CD4-positive, alpha-beta T cell (primary cell): ENCODE measurements at places on chromosomes 2 and 18.

- DNase-seq = no peak
Observed at GRCh38 chr18:42092848-42093247, 137.8 kb downstream of the PIK3C3 start.

DNA sequence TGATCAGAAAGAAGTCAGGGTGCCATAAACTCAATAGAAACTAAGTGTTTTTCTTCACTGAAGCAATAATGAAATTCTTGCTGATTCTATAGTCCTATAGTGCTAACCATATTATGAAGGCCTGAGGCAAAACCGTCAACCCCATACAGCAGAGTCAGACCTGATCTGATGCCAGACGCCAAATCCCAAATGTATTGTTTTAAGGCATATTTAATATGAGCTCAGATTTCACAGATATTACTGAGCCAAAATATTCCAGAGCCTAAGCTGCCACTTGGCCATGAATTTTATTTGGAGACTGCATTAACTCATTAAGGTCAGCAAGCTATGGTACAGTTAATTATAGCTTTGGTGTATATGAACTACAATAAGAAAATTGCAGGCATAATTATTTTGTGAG lies 53.4 kb downstream of the SCN1A start:
- no peak for DNase-seq

- DNase-seq = no peak
Observed at GRCh38 chr2:40824278-40824677, 372.4 kb upstream of the SLC8A1 start.

DNA sequence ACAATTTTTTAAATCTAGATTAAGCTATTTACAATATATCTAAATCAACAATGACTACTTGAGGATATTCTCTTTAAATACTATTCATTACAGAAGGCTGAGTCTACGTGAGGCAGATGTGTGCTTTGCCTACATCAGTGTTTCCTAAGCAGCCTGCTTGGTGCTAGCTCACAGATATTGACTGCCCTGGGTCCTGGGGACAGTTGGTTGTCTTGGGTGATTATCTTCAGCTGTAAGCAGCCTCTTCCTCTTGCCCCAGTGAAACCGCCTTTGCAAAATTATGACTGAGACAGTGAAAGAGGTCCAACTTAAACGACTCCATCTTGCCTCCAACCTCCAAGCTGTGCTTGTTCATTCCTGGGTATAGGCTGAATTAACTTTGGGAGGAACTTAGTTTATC lies 39.6 kb upstream of the CCDC88A start:
- DNase-seq = no peak

DNA sequence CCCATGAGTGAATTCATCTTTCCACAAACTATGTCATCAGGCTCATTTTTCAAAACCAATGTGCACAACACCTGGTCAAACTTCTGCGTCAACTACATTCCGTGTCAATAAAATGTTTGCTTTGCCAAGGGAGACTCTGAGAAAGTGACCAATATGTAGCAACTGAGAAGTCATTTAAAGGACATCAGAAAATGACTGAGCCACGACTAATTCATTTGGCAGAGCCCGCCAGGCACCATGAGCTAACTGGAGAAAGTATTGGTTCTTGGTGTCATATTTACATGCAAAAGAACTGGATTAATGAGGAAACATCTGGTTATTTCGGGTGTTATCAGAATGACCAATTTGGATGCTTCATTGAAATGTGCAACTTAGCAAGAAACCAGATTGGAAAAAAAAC lies 7.2 kb downstream of the RND3 start:
- DNase-seq = no peak

DNA sequence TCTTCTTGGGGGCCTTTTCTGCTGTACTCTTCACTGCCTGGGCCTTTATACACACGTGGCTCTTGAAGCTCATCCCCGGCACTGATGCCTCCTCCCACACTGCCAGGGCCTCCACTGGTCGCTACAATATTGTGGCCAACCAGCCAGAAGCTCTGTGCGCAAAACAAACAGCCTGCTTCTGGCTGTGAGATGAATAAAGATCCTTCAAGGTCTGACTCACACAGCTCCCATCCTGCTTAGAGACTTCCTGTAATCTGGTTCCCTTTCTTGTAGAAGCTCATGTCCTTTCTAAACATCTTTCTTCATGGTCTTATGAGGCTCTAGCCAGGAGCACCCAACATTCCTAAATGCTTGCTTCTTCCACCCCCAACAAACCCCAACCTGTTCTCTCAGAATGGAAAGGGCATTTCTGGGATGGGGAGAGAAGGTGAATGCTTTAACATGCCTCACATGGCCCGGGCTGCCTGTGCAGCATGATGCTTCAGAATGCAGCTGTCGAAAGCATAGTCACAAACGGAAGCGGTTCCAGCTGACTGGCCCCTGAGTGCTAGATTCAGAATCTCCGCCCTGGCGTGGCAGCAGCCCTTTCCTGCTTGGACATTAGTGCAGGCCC lies 24.6 kb downstream of the NRP2 start:
- peak; percentile 45 for DNase-seq
